ENCODE measurements at places on chromosomes 12 and 14.

DNA sequence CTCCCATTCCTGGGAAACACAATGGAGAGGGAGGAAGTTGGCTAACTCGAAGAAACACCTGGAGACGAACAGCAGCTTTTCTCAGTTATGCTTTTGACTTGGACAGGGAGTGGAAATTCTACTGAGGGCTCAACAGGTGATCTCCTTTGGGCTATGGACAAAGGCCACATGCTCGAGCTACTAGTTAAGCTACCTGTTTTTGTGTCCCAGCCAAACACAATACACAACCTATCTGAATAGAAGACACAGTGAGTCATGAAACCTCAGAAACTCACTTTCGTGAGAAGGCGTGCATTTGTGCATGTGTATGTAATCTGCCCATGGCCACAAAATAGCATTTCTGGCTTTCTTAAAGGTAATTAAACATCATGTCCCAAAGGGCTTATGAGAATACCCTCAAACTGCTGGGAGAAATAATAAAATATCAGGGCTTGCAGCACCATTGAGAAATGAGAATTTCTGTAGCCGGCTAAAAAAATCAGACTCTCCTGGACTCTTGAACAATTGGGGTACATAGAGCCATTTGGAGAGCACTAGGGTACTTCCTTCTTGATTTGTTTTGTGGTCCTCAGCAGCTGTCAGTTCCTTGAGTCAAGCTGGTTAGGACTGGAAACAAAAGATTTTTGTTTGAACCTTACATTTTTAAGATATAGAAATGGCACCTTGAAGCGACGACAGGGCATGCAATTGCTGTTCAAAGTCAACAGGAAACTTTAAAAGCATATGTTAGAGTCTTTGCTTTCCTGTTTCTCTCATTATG, 85.5 kb upstream of the PTHLH start:
- no peak for DNase-seq

- no peak for DNase-seq
These were observed 191.6 kb upstream of the SLC16A7 start for GRCh38 chr12:59404109-59404650.

DNA sequence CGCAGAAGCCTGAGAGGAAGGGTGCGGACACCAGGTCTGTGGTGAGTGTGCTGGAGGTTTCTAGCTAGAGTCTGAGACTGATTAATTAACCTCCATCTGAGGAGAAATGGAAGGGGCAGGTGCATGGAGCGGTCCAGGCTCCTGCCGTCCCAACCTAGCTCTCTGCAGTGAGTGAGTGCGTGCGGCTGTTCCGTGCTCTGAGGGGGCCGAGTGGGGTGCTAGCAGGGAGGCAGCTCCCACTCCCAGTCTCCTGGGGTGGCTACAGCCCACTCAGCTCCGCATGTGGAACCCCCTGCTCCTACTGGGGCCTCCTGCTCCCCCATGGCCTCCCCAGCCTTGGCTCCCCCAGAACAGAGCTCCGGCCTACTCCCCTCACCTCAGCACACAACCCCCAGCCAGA, 2.9 kb downstream of the LRTM2 start:
- no peak for DNase-seq

GRCh38 chr12:57129321-57129842, 1.1 kb downstream of the LRP1 start:
- DNase-seq: no peak

- DNase-seq: no peak
These were observed 1.8 kb downstream of the PARP11 start for GRCh38 chr12:3871356-3871755.

DNA sequence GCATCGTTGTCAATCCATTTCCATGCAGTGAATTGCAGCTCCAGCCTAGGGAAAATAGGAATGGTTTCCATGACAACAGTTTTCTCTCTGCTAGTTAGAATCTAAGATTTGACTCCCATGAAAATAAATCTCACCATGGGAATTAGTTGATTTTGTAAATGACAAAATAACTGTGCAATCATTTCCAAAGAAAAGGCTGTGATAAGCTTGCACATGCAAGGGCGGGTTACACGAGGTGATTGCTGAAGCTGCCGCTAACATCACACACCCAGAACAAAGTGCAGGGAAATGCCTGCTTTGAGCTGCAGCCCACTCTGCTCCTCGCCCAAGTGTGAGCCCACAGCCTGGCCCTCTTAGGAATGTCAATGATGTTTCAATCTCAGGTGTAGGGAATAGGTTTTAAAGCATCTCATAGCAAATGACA, 53.8 kb downstream of the TRIM9 start:
- DNase-seq: no peak

- DNase-seq: no peak
These were observed 208.3 kb downstream of the EXOC5 start for GRCh38 chr14:57060276-57060955.

DNA sequence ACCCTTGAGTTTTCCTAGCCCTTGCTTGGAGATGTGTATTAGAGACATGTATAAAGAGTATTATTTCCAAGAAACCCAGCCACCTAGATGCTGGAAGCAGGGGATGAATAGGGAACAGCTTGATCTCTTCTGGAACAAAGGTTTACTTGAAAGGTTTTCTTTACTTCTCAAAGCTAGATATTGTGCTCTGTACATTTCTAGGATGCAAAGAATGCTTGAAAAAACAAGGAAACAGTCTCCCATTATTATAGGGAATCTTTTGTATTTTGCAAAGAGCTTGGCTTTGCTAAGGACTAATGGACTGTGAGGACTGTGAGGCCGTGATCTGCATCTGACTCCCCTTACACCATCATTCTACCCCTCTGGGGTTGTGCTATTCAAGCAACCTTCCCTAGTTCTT, 77.9 kb downstream of the PRICKLE1 start:
- no peak for DNase-seq

DNA sequence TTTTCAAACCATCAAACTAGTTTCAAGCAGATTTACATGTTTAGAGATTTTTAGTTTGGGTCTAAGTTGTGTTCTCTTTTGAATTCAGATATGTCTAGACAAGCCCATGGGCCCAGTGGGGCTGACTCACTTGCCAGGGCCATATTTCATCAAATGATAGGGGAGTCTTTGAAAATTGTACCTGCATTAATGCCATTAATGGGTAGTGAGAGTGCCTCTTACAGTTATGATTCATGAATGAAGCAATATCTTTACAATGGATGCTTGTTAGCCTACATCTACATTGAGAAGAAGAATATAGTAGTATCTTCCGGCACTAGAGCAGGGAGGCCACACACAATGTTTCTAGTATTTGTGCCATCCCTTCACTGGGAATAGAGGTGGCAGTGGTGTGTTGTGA, 174.2 kb upstream of the E2F7 start:
- no peak for DNase-seq

DNA sequence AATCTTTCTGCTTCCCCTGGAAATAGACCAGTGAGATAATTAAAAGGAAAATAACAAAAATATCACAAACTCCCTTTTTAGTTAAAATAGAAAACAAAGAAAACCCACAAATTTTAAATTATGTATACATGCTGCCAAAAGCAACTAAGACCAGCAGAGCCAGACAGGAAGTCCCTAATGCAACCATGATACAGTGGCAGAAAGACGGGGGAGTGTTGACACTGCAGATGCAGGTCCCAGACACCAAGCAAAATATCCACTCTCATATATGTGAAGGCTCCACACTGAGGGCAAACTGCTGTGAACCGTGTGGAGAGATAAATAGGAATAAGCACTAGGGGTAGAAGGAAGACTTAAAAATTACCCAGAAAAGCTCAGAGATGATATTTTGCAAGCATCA, 401.0 kb downstream of the BTG1 start:
- no peak for DNase-seq

GRCh38 chr14:54920052-54920451, 17.4 kb upstream of the GCH1 start:
- DNase-seq: no peak

GRCh38 chr12:5798242-5799015, 146.6 kb downstream of the ANO2 start:
- no peak for DNase-seq

All from activated CD4-positive, alpha-beta T cell treated with anti-CD3 and anti-CD28 coated beads for 1 hour (primary cell).